ENCODE measurements at places on chromosomes 16 and 17.

DNA sequence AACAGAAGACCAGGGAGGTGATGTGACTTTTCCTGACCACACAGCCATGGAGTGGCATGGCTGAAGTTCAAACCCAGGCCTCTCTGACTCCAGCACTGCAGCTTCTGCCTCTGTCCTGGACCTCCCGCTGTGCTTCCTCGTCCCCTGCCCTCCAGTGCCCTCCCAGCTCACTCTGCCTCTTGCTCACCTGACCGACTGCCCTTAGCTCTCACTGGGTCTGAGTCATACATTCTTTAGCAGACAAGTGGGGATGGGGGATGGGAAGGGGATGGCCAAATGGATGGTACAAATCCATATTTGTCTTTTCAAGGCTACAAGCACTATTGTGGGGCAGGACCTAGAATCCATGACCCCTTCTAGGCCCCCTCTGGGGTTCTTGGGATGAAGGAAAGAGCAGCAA is 33.0 kb downstream of the PITPNM3 start:
- no peak for DNase-seq

GRCh38 chr17:77086433-77087010 is 54.2 kb upstream of the SEC14L1 start:
- no peak for DNase-seq

DNA sequence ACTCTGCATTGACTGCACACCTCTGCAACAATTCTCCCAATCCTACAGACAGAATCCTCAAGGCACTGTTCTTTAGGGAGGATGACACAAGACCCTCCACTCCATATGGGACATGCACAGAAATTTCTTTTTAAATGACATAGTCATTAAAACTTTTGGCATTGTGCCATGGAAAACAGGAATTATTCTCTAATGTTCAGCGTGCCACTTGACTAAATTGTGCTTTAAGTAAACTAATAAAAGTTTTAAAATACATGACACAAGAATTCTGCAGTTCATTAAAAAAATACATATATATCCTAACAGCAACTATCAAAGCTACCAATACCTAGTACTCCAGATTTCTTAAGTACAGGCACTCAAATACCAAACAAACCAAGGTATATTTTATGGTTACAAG is 16.0 kb downstream of the CEP112 start:
- DNase-seq: no peak

DNA sequence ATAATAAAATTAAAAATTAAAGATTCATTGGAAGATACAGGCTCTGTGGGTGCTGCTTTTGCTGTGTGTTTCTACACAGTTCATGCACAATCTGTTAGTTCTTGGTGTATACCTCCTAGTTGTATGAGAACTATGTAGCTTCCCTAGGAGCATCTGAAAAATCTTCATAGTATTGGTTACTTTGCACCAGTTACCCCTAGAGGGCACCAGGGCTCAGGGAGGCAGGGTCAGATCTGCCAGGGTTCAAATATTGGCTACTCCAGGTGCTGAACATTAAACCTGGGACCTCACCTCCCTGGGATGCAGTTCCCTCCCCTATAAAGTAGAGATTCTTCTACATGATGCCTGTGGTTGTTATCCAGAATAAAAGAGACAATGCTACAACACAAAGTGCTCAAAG is 583.0 kb upstream of the CDH11 start:
- DNase-seq: no peak

DNA sequence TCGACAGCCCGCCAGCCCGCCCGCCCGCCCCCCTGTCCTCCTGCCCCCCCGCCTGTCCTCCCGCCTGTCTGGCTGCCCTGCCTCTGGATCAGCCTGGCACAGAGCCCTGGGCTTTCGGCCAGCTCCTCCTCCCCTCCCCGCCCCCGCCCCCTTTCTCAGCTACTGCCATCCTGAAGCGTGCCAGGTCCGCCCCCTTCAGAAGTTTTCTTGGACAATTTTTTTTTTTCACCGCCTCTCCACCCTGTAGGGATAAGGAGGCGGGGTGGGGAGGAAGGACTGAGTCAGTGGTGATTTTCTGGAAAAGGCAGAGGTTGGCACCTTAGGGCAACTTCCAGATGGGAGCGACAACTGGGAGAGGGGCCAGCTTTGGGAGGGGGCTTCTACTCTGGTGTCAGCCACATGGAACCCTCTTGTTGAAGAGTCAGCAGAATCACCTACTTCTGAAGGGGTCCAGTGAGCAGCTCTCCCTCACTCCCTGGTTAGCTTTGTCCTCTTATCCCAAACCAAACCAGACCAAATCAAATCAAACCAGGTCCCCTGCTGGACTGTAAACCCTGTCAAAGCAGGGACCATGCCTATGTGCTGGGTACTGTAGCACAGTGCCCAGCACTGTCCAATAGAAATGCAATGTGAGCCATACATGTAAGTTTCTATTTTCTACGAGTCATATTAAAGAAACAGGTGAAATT is 19.7 kb downstream of the IGF2BP1 start:
- DNase-seq: no peak

- no peak for DNase-seq
These were observed 76.3 kb downstream of the GAS7 start for GRCh38 chr17:10121971-10122707.

GRCh38 chr17:35726953-35727460 is 4.4 kb upstream of the RASL10B start:
- no peak for DNase-seq

DNA sequence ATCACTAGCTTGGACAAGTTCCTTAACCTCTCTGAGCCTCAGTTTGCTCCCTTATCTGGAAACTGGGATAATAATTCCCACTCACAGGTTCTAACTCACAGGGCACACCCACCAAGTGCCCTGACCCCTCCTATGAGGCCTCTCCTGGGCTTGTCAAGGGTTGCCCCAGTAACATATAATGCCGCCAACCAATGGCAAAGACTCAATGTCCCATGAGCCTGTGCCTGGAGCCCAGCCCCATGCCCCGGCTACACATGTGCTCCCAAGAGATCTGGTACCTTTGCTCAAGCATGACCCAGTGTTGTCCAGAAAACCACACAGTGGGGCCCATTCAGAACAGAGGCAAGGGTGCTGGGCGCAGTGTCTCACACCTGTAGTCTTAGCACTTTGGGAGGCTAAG is 8.5 kb upstream of the FBXL19 start:
- no peak for DNase-seq

GRCh38 chr17:57459286-57459915 is 203.1 kb downstream of the MSI2 start:
- DNase-seq: no peak

DNA sequence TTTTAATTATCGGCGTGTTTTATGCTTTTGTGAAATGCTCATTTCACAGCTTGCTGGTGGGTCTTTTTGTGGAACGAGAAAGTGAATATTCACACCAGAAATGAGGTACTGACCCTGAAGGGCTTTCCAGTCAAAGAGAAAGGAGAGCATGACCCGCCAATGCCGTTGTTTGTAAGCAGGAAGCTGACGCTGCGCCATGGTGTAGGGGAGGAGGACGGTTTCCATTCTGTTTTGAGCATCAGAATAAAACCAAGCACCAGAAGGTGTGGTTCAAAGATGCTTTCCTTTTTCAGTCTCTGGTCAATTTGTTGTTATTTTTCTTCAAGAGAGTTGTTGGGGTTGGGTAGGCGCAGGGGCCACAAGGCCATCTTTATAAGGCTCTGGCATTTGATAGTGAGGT is 669.3 kb downstream of the WWOX start:
- DNase-seq: no peak

DNA sequence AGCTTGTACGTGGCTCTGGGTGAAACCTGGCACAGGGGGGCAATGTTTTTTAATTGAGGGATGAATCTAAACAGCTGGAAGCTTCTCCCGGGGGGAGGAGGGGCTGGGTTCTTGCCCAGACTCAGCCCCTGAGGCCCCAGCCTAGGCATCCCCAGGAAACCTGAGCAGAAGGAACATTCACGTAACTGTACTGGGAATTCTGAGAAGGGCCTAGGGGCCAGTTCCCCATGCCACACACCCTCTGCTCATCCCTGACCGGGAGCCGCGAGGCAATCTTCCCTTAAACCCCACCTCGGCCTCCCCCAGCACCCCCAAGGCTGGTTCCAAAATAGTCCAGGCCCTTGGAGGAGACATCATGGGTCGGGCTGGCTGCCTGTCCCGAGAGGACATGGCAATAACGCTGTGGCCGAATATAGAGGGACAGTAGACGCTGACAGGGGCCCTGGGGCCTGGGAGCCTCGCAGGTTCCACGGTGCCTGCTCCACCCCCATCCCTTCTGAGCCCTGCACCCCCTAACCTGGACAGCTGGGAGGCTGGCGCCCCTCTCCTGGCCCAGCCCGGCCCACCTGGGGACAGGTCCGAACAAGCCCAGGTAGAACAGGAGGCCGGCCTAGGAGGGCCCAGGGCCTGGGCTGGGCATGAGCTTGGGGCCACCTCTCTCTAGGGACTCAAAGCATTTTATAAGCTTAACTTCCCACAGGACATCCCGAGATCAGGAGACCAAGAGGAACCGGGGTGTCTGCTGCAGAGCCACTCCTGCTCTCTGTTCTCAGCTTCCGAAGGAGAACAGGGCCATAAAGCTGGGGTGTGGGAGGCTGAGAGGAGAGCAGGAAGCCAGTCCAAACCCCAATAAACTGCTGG is 83.2 kb upstream of the TOB1 start:
- DNase-seq: no peak

DNA sequence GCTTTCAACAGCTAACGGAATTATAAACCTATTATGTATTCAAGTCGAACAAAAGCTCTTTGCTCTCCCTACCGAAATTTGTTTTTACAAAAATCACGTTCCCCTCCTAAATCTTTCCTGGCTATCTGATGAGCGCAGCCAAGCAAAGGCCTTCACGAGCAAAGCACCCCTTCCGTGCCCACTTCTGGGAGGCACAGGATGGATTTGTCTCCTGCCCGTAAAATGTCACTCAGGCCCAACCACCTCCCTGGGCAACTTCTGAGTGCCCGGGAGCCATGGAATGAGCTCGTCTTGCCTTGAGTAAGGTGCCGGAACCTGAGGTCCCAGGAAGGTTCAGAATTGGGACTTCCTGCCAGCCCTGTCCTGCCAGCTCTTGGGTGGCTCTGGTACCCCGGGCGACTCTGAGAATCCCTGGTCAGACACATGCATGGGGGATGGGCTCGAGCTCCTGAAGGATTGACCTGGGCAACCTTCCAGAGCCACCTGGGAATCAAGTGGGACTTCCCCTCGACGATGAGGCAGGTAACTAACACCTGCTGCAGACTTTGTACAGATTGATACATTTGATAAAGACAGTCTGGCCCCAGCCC is 19.8 kb downstream of the SLC7A5 start:
- no peak for DNase-seq

GRCh38 chr16:51271156-51271701 is 120.2 kb upstream of the SALL1 start:
- DNase-seq: no peak

DNA sequence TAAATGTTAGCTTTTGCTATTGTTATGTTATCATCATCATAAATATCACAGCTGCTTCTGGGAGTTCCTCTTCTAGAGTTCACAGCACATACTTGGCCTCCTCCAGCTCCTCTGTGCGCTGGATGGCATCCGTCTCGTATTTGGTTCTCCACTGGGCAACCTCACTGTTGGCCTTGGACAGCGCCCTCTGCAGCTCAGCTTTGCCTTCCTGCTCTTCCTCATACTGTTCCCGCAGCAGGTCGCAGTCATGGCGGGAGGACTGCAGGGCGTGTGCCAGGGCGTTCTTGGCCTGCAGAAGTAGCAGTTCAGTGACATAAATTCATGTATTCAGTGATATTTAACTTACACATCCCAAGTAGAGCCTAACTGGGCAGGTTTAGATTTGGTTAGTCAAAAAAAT is 23.4 kb downstream of the MYH8 start:
- no peak for DNase-seq

- DNase-seq: no peak
These were observed 39.1 kb downstream of the SRL start for GRCh38 chr16:4202615-4203345.

- DNase-seq: no peak
These were observed 7.9 kb upstream of the MFSD6L start for GRCh38 chr17:8806926-8807550.

All from GM04503 (cell line).